Germinal center (tissue), 1 donor: ENCODE measurements at places on chromosomes 11 and 22.

GRCh38 chr22:39363751-39364515 lies 14.1 kb downstream of the SYNGR1 start:
- DNase-seq, result no peak

DNA sequence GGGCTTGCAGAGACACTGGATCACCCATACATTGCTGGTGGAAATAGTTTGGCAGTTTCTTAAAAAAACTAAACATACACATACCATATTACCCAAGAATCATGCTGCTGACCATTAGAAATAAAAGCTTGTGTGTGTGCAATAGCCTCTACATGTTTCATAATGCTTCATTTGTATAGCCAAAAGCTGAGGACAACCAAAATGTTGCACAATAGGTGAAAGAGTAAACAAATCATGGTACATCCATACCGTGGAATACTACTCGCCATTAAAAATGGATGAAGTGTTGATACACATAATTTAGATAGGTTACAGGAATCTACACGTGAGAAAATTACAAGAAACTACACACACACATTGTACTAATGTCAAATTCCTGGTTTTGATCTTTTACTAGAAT lies 6.5 kb downstream of the KBTBD3 start:
- DNase-seq, result no peak

DNA sequence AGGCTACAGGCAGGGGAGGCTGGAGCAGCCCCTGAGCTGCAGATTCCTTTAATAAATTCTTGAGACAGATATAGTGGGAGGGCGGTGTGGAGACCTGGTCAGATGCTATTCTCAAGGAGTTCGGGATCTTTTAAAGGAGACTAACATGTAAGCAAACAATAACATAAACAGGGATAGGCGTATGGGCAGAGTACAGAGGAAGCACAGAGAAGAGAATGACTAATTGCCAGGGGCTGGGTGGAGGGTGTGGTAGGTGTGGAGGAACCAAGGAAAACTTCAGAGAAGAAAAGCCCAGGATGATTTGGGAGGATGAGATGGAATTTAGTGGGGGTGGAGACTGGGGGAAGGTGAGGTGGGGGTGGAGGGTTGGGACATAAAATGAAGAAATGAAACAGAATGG lies 9.7 kb upstream of the HEPHL1 start:
- DNase-seq, result no peak

GRCh38 chr11:70134490-70134889 lies 56.4 kb downstream of the ANO1 start:
- no peak for DNase-seq

DNA sequence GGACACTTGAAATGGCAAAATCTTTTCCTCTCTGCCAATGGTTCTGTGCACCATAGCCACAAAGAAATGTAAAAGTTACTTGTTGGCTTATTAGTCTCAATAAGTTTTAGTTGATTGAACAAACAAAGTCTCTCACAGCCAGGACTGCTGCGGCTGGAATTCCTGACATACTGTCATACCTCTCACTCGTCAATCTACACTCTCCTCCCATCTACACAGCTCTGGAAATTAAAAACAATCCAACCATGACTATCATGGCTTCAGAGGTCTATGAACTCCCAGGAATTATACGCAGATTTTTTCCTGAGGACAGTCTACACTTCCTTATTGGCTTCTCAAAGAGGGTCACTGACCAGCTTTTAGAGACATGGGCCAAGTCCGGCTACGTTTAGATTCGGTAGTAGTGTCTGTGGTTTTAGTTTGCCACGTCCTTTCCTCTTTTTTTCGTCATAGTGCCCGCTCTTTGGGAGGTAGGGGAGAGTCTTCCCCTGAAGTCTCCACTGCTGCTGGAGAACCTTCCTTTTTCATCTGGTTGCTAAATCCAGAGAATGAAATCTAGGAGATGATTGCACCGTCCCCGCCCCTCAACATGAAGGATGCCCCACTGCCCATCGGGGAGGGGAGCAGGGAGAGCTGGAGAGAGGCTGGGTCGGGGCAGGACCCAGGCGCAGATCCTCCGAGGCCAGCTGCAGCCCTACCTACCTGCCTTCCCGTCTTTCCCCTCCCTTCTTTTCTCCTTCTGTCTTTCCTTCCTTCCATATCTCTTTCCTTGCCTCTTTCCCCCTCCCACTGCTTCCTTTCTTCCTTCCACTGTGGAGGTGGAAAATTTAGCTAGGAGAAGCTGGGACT lies 1.0 kb upstream of the PLEKHB1 start:
- DNase-seq, result no peak

- no peak for DNase-seq
Measured at GRCh38 chr22:25452116-25452700, 112.3 kb upstream of the GRK3 start.

DNA sequence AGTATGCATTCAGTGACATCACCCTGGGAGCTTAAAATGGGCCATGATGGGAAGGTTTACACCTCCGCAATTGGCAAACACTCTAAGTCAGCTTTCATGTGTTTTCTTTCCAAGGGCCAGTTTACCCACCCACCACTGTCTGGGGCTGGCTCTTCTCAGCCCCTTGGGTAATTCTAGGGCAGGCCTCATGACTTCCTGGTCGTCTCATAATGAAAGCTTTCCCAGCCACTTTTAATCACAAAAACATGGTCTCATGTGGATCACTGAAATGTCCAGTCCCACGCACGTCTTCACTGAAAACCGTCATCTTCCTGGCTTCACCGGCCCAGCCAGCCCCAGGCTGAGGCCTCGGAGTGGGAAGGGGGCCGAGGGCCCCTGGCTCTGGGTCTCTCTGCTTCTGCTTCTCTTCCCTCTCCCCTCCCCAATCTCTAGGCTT lies 58.5 kb upstream of the ANO1 start:
- no peak for DNase-seq

- DNase-seq, result no peak
Measured at GRCh38 chr11:85947431-85948272, 92.5 kb downstream of the CCDC83 start.

DNA sequence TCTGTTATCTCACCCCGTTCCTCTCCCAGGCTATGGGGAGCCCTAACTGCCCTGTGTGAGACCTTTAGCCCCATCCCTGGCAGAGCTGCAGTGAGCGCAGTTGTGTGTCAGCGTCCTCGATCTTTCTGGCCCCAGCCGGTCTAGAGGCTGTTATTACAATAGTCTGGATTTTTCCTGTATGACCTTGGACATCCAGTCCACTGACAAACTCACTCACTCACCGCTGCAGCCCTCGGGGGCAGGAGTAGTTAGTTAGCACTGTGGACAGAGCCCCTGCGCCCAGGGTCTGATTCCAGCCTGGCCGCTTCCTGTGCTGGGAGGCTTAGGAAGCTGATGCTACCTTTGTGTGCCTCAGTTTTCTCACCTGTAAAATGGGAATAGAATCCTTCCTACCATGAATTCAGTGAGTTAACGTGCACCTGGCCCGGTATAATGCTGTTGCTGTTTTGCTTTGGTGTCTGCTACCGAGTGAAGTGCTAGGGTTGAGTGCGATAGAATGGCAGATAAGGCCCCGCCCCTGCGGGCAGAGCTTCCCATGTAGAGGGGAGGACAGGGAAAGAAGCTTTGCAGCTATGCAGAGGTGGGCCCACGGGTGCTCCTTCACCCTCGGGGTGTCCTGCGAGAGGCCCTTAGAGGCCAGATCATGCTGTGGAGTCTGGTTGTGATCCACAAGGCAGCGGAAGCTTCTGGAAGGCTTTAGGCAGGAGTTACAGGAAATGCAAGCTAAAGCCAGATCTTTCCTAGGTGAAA lies 3.0 kb downstream of the LRP5 start:
- DNase-seq, result no peak

DNA sequence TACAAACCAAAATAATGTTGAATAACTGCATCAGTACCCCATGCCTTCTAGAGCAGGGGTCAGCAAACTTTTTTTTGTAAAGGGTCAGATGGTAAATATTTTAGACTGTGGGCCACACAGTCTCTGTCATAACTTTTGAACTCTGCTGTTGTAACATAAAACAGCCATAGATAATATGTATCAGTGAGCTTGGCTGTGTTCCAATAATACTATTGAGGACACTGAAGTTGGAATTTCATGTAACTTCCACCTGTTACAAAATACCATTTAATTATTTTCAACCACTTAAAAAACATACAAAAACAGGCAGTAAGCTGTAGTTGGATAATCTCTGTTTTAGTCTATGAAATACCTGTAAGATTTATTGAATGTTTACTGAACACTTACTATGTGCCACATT lies 55.2 kb downstream of the PICALM start:
- DNase-seq, result no peak
